Pancreas (tissue), 10 donors: ENCODE measurements at places on chromosomes 16 and 17. TPM values are rescaled to one million over a fixed set of nuclear protein-coding genes. Genes with fewer than 3 reads are reported as not detected.

DNA sequence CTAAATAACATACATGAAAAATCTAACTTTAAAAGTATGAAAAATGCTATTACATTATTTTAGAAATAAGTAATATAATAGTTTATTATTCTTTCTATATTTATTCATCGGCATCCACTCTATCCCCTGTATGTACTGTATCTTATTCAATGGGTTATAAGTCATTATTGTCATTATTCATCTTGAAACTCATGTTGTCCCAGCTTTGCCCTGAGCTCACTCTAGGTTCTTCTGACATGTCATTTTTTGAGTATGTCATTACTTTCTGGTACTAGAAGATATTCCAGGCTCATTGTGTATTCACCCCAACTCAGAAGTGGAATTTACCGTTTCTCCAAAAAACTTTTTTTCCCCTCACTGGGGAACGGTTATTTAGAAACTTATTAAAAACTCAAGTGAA, 53.0 kb upstream of the MNT start:
- no peak overlapping the region for H3K4me3 ChIP-seq
- no peaks in the 10 kb centered on the region for H3K27me3 ChIP-seq
- DNase-seq: no peak
- no peaks in the 10 kb centered on the region for H3K36me3 ChIP-seq
- no peak overlapping the region for H3K27ac ChIP-seq

- H3K4me3 ChIP-seq: no peak overlapping the region
- no peak overlapping the region for H3K27ac ChIP-seq
- DNase-seq: no peak
Measured at GRCh38 chr16:56641166-56641565, 2.7 kb downstream of the MT1A start.

KRTAP2-2 gene
- not detected for total RNA-seq

SLC35G3 gene
- total RNA-seq: not detected
